ENCODE measurements at places on chromosomes 2 and 18. TPM values are rescaled to one million over a fixed set of nuclear protein-coding genes. Genes with fewer than 3 reads are reported as not detected.

DNA sequence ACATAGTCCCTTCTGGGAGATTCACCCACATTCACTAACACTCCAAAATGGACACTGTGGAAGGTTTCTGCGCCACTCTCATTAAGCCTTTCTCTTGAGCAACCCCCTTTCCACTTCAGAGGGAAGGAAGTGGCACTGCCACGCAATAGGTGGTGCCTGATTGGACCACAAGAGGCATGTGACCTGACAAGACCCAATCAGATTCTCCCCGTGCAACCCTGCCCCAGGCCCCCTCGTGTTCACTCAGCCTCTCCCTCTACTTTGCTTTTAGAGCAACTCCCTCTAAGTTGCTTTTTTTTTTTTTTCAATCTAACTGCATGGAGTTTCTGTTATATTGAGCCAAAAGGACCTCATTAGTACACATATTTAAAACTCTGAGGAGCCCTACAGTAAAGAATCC, 158.0 kb downstream of the EN1 start:
- no peak for DNase-seq

The LAPTM4A gene
- 265 TPM for total RNA-seq

GRCh38 chr2:71720596-71721361, 267.4 kb downstream of the DYSF start:
- DNase-seq: no peak

The CCL20 gene
- 1.4 TPM for total RNA-seq

Measured in renal cortical epithelial cell (primary cell).